ENCODE measurements at places on chromosomes 3 and 15. TPM values are rescaled to one million over a fixed set of nuclear protein-coding genes. Genes with fewer than 3 reads are reported as not detected.

- DNase-seq, result no peak
- no peak overlapping the region for H3K4me3 ChIP-seq
- H3K36me3 ChIP-seq, result no peaks in the 10 kb centered on the region
- H3K27ac ChIP-seq, result no peak overlapping the region
- no peaks in the 10 kb centered on the region for H3K4me1 ChIP-seq
- peaks cover 2% of the 10 kb centered on the region for H3K27me3 ChIP-seq
These were observed 319.5 kb downstream of the THSD4 start for GRCh38 chr15:71434774-71435173.

- no peaks in the 10 kb centered on the region for H3K36me3 ChIP-seq
- no peak overlapping the region for H3K4me3 ChIP-seq
- no peak for DNase-seq
These were observed 41.3 kb downstream of the MYRIP start for GRCh38 chr3:39850716-39851032.

GRCh38 chr3:64674591-64675076 is 13.2 kb downstream of the ADAMTS9 start:
- no peak for DNase-seq
- H3K27me3 ChIP-seq, result no peaks in the 10 kb centered on the region
- H3K36me3 ChIP-seq, result no peaks in the 10 kb centered on the region
- no peak overlapping the region for H3K4me3 ChIP-seq

GRCh38 chr15:98440917-98441316 is 207.4 kb upstream of the IGF1R start:
- DNase-seq, result no peak
- H3K4me1 ChIP-seq, result no peaks in the 10 kb centered on the region
- no peaks in the 10 kb centered on the region for H3K36me3 ChIP-seq
- H3K4me3 ChIP-seq, result no peak overlapping the region
- H3K27ac ChIP-seq, result no peak overlapping the region
- no peaks in the 10 kb centered on the region for H3K27me3 ChIP-seq

GRCh38 chr3:154779571-154779970 is 300.5 kb upstream of the MME start:
- no peak overlapping the region for H3K4me3 ChIP-seq
- H3K36me3 ChIP-seq, result no peaks in the 10 kb centered on the region
- H3K27me3 ChIP-seq, result no peaks in the 10 kb centered on the region

DNA sequence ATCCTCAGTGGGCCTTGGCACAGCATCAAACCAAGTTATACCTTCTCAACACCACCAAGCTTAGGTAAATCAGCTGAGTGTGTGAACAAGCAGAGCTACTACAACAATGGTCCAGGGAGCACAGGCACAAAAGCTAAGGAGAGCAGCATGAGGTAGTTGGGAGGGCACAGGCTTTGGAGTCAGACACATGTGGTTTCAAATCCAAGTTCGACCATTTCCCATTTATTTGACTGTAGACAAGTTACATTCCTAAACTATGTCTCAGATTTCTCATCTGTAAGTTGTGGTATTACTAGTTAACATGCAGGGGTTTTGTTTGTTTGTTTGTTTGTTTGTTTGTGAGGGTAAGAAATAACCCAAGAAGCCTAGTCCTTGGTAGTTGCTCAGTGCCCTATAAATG is 46.9 kb downstream of the MLH1 start:
- peaks cover 94% of the 10 kb centered on the region for H3K36me3 ChIP-seq
- no peak for DNase-seq
- H3K4me1 ChIP-seq, result no peaks in the 10 kb centered on the region
- no peaks in the 10 kb centered on the region for H3K27me3 ChIP-seq
- H3K4me3 ChIP-seq, result no peak overlapping the region
- H3K27ac ChIP-seq, result no peak overlapping the region

DNA sequence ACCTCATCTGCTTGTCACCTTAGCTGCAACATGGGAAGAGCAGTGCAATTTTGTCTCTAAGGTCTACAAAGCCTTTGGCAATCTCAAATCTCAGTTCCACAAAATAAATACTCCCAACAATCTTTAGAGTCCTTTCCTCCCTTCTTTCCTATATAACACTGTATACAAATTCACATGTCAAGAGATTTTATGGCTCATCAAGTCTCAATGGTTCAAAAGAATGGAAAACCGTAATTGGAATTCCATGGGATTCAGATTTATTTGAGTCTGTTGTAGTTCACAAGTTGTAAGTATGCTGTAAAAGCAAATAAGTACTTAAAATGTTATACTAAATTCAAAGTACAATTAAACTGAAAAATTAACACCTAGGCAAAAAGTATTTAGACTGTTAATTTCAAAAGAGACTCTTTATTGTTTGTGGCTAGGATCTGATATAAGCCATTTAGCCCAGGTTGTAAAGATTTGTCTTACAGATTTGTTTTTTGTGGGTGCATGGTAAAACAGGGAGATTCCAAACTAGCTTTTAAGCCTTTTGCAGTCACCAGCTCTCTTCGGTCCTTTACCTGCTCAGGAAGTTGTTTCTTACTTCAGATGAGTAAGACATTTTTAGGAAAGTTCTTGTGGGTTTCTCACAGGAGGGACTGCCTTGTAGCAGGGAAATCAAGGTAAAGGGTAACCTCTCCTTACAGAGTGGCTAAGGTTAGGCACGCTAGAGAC is 50.1 kb downstream of the CMSS1 start:
- H3K36me3 ChIP-seq, result no peaks in the 10 kb centered on the region
- no peak overlapping the region for H3K27ac ChIP-seq
- no peak overlapping the region for H3K4me3 ChIP-seq
- no peaks in the 10 kb centered on the region for H3K4me1 ChIP-seq

- no peaks in the 10 kb centered on the region for H3K36me3 ChIP-seq
- H3K27ac ChIP-seq, result no peak overlapping the region
- H3K4me1 ChIP-seq, result peaks cover 20% of the 10 kb centered on the region
- DNase-seq, result no peak
- no peak overlapping the region for H3K4me3 ChIP-seq
These were observed 5.8 kb upstream of the ATP11B start for GRCh38 chr3:182787302-182788036.

DNA sequence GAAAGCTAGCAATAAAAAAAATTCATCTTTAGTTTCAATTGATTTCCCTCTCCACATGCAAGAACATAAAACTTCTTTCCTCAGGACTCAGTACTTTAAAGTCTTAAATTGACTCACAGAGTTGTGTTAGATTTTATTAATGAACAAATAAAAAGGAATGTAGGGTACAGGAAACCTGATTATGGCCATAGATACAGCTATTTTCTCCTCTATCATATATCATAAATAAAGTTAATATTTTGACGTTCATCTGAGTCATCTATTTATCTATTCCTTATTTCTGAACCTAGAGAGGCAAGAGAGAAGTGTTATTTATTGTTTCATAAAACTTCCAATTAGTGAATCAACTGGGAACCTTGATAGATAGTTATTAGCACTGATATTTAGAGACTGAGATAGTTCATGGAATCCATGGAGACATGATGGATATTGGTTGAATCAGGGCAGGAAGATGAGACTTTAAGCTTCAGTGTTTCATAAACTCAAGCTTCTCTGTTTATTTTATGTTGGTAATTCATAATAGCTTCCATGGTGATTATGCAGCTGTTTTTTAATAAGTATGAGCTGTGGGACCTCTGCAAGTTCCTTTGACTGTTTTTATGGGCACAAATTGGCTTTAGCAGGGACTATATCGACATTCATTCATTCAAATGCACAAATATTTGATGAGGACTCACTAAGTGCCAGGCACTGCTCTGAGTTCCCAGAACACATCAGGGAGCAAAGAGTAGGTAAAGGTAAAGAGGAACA is 143.5 kb upstream of the TGFBR2 start:
- H3K36me3 ChIP-seq, result no peaks in the 10 kb centered on the region
- H3K27ac ChIP-seq, result no peak overlapping the region
- no peaks in the 10 kb centered on the region for H3K4me1 ChIP-seq
- DNase-seq, result no peak

GRCh38 chr3:72271216-72271615 is 486.3 kb upstream of the PROK2 start:
- DNase-seq, result peak; percentile 60
- no peaks in the 10 kb centered on the region for H3K36me3 ChIP-seq
- no peak overlapping the region for H3K4me3 ChIP-seq
- peak overlapping the region; percentile 92 for H3K27ac ChIP-seq
- H3K4me1 ChIP-seq, result peaks cover 73% of the 10 kb centered on the region

DNA sequence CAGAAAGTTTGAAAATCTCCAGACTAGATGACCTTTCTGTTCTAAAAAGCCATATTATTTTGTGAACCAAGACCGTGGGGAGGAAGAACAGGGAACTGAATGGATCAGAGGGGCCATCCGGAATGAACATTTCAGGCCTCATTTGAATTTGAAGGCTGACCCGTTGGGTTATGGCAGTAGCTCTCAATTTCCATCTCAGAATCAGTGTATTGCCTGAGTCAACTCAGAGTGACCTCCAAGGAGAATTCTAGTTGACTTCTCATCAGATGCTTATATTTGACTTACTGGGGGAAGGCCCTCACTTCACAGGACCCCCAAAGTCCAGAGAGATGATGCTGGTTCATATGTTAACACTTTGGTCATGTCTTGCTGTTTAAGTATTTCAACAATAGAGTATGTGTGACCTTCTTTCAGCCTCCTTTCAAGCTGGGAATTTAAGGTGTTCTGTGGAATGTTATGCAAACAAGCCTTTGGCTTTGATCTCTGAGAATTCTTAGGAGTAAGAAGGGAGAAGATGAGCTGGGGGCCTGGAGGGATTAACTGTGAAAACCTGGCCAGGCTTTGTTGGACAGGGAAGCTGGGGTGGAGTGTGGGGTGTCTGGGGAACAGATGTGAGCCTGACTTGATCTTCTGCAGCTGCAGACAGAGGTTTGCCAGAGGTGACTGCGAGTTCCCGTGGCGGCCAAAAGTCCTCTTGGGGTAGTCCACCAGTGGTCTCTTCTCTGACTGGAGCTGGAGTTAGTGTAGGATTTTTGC is 111.2 kb upstream of the RGMA start:
- DNase-seq, result no peak
- no peak overlapping the region for H3K4me3 ChIP-seq
- no peaks in the 10 kb centered on the region for H3K27me3 ChIP-seq
- H3K4me1 ChIP-seq, result no peaks in the 10 kb centered on the region
- no peaks in the 10 kb centered on the region for H3K36me3 ChIP-seq

- no peak overlapping the region for H3K4me3 ChIP-seq
- peaks cover 4% of the 10 kb centered on the region for H3K4me1 ChIP-seq
- no peak for DNase-seq
- H3K27me3 ChIP-seq, result no peaks in the 10 kb centered on the region
These were observed 19.9 kb downstream of the TMEM212 start for GRCh38 chr3:171862993-171863521.

- H3K27ac ChIP-seq, result no peak overlapping the region
- no peak overlapping the region for H3K4me3 ChIP-seq
- DNase-seq, result no peak
- H3K27me3 ChIP-seq, result no peaks in the 10 kb centered on the region
- peaks cover 4% of the 10 kb centered on the region for H3K36me3 ChIP-seq
These were observed 19.6 kb upstream of the EMC3 start for GRCh38 chr3:10006048-10006761.

GRCh38 chr3:14161282-14161681 is 17.1 kb downstream of the XPC start:
- H3K27ac ChIP-seq, result no peak overlapping the region
- H3K4me1 ChIP-seq, result peaks cover 4% of the 10 kb centered on the region
- H3K36me3 ChIP-seq, result peaks cover 99% of the 10 kb centered on the region

- H3K36me3 ChIP-seq, result no peaks in the 10 kb centered on the region
- H3K4me1 ChIP-seq, result peaks cover 9% of the 10 kb centered on the region
- DNase-seq, result no peak
- no peaks in the 10 kb centered on the region for H3K27me3 ChIP-seq
These were observed 1.3 kb downstream of the GRK7 start for GRCh38 chr3:141764465-141764864.

DNA sequence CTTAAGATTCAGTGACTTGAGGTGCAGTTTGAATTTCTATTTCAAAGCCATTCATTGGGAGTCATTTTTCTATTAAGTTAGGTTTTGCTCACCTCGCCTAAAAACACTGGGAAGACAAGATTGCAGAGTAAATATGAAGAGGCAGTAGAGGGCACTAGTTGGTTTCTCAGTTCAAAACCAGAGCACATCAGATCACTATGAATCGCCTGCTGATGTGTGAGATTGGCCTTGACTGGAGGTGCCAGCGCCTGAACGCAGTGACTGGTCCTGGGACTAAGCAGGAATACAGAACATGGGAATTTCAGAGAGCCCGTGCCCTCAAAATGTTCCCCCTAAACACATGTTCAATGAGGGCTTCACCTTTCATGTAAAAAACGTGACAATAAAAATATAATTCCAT is 229.0 kb downstream of the ITPR1 start:
- H3K4me3 ChIP-seq, result no peak overlapping the region
- H3K4me1 ChIP-seq, result peaks cover 13% of the 10 kb centered on the region
- H3K36me3 ChIP-seq, result peaks cover 25% of the 10 kb centered on the region
- H3K27me3 ChIP-seq, result no peaks in the 10 kb centered on the region
- peak; percentile 18 for DNase-seq

DNA sequence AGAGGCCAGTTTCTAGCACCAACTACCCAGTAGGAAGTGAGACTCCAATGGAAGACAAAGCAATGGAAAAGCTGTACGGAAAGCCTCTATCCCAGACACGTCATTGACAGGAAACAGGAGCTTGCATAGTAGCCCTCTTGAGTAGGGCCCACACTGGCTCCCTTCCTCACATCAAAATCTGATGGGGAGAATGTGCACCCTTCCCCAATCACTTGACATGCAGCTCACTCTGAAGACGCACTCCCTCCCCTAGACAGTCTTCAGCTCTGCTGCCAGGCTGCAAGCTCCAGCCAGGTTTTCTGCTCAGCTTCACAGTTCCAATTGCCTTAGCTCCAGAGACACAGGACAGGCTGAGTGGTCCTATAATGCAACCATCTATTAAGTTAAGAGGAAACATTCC is 567.8 kb downstream of the EPHB1 start:
- no peak for DNase-seq
- no peak overlapping the region for H3K27ac ChIP-seq
- no peaks in the 10 kb centered on the region for H3K36me3 ChIP-seq
- H3K27me3 ChIP-seq, result no peaks in the 10 kb centered on the region
- H3K4me1 ChIP-seq, result no peaks in the 10 kb centered on the region

DNA sequence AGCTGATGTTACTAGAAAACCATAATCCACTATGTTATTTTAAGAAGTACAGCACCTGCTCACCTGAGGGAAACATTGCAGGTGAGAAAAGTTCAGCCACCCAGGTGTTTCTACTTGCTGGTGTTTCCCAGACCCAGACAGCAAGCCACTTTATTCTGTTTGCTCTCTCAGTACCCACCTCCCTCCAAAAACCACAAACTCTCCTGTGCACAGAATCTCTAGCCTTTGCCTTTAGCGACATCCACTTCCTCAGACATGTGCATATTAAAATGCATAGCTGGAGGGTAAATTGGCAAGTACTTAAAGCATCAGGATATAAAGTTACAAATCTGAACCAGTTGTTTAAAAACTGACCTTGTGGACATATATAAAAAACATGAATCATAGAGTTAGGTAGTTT is 36.7 kb downstream of the VGLL3 start:
- H3K36me3 ChIP-seq, result no peaks in the 10 kb centered on the region
- no peak overlapping the region for H3K27ac ChIP-seq
- H3K4me1 ChIP-seq, result no peaks in the 10 kb centered on the region
- no peaks in the 10 kb centered on the region for H3K27me3 ChIP-seq

AGBL1 gene
- not detected for polyA plus RNA-seq

CYP1A2 gene
- polyA plus RNA-seq, result not detected

AMIGO3 gene
- polyA plus RNA-seq, result not detected

SEMA5B gene
- polyA plus RNA-seq, result not detected

ILDR1 gene
- 0.19 TPM for polyA plus RNA-seq

CILP gene
- not detected for polyA plus RNA-seq

CKMT1A gene
- polyA plus RNA-seq, result not detected

GNAI2 gene
- 1,165 TPM for polyA plus RNA-seq

NR2E3 gene
- not detected for polyA plus RNA-seq

CHAC1 gene
- polyA plus RNA-seq, result 0.15 TPM

IL5RA gene
- polyA plus RNA-seq, result not detected

RASGRP1 gene
- polyA plus RNA-seq, result 0.09 TPM

SPSB4 gene
- not detected for polyA plus RNA-seq

CCR8 gene
- not detected for polyA plus RNA-seq

UACA gene
- 3.1 TPM for polyA plus RNA-seq

A4GNT gene
- polyA plus RNA-seq, result not detected
